GM10248 (cell line): ENCODE measurements at places on chromosomes 3 and 15.

GRCh38 chr3:8733332-8734094 lies at the start of gene CAV3:
Gene CAV3 (plus strand): TSS chr3:8733802. CDS start chr3:8733877, 75 bp downstream.
- no peak for DNase-seq

GRCh38 chr3:27507515-27508266 lies 23.5 kb upstream of the SLC4A7 start:
- no peak for DNase-seq

DNA sequence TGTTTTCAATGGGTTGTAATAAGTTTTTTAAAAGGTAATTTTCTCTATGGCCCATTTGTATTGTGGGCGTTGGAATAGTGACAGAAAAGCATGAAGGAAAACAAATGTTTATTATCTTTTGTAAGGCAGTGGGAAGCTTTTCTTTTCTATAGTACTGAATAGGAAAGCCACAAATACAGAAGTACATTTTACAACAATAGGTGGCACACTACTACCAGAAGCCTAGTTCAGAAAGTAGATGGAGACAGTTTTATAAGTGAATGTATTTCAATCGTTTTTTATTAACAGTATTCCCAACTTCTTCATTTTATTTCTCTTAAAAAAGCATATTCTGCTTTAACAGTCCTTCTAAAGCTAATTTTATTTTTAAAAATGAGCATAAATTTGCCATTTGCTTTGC lies 296.7 kb downstream of the PTPRG start:
- no peak for DNase-seq

- DNase-seq, result no peak
Observed at GRCh38 chr15:87752250-87752951, 504.1 kb downstream of the NTRK3 start.
